ENCODE measurements at places on chromosomes 3 and 15.

GRCh38 chr3:85525264-85525663, 566.5 kb downstream of the CADM2 start:
- H3K4me3 ChIP-seq: no peak overlapping the region
- peaks cover 4% of the 10 kb centered on the region for H3K4me1 ChIP-seq
- H3K27ac ChIP-seq: no peak overlapping the region
- H3K36me3 ChIP-seq: no peaks in the 10 kb centered on the region

GRCh38 chr3:78022232-78022631, 982.3 kb downstream of the ROBO2 start:
- H3K4me3 ChIP-seq: no peak overlapping the region
- H3K4me1 ChIP-seq: no peaks in the 10 kb centered on the region
- H3K36me3 ChIP-seq: no peaks in the 10 kb centered on the region

GRCh38 chr3:182258538-182259177, 534.6 kb upstream of the ATP11B start:
- DNase-seq: no peak
- H3K27ac ChIP-seq: no peak overlapping the region
- no peaks in the 10 kb centered on the region for H3K36me3 ChIP-seq
- H3K4me3 ChIP-seq: no peak overlapping the region

GRCh38 chr3:94162700-94163099, 99.8 kb downstream of the NSUN3 start:
- H3K4me3 ChIP-seq: no peak overlapping the region
- no peak overlapping the region for H3K27ac ChIP-seq
- no peak for DNase-seq
- no peaks in the 10 kb centered on the region for H3K36me3 ChIP-seq
- no peaks in the 10 kb centered on the region for H3K27me3 ChIP-seq

DNA sequence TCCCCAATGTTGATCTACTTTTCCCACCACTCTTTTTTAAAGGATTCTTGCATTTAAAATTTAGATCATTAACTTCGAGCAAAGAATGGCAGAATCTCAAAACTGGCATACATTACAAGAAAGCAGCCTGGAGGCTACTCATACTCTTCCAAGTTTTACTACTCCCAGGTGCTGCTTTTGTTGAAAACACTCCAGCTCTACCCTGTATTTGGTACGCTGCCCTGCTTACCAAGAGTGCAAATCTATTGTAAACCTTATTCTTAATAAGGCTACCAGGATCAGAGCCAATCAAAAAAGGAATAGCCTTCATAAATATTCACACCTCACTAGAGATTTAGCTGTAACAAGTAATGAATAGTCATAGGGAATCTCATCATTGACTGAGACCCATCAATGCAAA, 11.6 kb upstream of the CNTN3 start:
- H3K27ac ChIP-seq: no peak overlapping the region
- no peaks in the 10 kb centered on the region for H3K36me3 ChIP-seq
- no peaks in the 10 kb centered on the region for H3K27me3 ChIP-seq
- H3K4me3 ChIP-seq: no peak overlapping the region

- DNase-seq: no peak
- no peak overlapping the region for H3K27ac ChIP-seq
- no peaks in the 10 kb centered on the region for H3K36me3 ChIP-seq
These were observed 7.6 kb downstream of the CPN2 start for GRCh38 chr3:194343561-194343893.

GRCh38 chr3:54633444-54634121, 294.3 kb downstream of the LRTM1 start:
- H3K4me3 ChIP-seq: no peak overlapping the region
- no peaks in the 10 kb centered on the region for H3K27me3 ChIP-seq
- peaks cover 14% of the 10 kb centered on the region for H3K4me1 ChIP-seq
- H3K27ac ChIP-seq: no peak overlapping the region
- DNase-seq: no peak

- peaks cover 6% of the 10 kb centered on the region for H3K36me3 ChIP-seq
- no peak for DNase-seq
- H3K4me3 ChIP-seq: no peak overlapping the region
- no peaks in the 10 kb centered on the region for H3K27me3 ChIP-seq
These were observed 34.7 kb upstream of the GREM1 start for GRCh38 chr15:32682977-32683630.

DNA sequence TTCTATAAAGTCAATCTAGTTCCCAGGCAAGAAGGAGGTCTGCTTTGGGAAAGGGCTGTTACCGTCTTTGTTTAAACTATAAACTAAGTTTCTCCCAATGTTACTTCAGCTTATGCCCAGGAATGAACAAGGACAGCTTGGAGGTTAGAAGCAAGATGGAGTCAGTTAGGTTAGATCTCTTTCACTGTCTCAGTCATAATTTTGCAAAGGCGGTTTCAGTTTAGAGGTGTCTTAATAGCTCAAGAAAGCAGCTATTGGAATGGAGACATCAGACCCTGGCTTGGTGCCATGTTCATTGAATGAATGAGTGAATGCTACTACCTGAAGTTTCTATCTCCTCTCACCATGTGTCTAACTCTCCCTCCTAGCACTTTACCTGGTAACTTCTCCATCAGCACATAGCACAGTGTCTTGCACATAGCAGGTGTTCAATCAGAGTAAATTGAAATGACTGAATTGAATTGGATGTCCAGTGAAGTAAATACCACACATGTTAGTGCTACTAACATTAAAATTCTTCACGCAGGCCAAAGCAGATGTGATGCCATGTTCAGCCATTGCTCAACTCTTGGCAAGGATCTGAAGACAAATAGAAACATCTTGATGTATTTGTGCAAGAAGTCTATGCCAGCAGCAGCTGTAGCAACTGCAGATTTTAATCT, 28.2 kb downstream of the CLEC3B start:
- no peak for DNase-seq
- H3K4me1 ChIP-seq: peaks cover 12% of the 10 kb centered on the region
- H3K36me3 ChIP-seq: no peaks in the 10 kb centered on the region
- no peak overlapping the region for H3K27ac ChIP-seq

- no peak overlapping the region for H3K27ac ChIP-seq
- no peaks in the 10 kb centered on the region for H3K36me3 ChIP-seq
- DNase-seq: peak; percentile 90
These were observed 8.0 kb upstream of the FAM107A start for GRCh38 chr3:58585005-58585786.

DNA sequence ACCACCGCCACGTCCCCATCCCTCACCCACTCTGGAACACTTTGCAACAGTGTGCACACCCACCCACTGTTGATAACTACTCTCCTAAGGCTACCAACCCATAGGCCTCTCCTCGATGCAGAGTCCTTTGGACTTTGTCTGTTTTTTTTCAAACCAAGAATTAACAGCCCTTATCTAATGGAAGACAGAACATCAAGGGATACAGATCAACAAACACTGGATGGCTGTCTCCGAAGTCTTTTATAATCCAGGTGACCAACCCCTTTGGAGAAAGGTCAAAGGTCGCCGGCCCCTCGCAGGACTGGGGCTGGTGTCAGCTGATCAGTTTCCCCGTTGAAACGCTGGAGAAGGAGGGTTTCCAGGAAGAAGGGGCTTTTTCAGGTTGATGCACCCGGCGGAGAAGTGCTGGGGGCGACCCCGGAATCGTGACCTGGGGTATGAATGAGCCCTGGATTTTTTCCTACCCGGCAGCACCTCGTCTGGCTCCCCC, 532 bp downstream of the B4GALT4 start:
- H3K4me3 ChIP-seq: peak overlapping the region; percentile 85
- DNase-seq: peak; percentile 45
- H3K27ac ChIP-seq: peak overlapping the region; percentile 91
- peaks cover 13% of the 10 kb centered on the region for H3K4me1 ChIP-seq
